ENCODE measurements at places on chromosomes 3 and 15.

DNA sequence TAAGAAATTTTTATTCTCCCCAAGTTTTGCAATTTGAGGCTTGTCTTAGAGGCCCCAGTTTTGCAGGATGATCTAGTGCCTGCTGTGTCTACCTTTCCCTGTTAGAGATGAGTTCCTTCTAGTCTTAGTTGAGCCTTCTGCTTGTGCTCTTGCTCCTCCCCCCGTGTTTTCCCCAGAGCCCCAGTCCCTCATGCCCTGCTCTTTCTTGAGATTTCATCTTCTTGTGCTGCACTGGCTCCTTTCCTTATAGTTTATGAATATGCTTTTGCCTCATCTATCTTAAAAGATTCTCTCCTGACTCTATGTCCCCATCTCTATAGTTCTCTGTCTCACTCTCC is 4.7 kb downstream of the GAP43 start:
- no peak for DNase-seq

DNA sequence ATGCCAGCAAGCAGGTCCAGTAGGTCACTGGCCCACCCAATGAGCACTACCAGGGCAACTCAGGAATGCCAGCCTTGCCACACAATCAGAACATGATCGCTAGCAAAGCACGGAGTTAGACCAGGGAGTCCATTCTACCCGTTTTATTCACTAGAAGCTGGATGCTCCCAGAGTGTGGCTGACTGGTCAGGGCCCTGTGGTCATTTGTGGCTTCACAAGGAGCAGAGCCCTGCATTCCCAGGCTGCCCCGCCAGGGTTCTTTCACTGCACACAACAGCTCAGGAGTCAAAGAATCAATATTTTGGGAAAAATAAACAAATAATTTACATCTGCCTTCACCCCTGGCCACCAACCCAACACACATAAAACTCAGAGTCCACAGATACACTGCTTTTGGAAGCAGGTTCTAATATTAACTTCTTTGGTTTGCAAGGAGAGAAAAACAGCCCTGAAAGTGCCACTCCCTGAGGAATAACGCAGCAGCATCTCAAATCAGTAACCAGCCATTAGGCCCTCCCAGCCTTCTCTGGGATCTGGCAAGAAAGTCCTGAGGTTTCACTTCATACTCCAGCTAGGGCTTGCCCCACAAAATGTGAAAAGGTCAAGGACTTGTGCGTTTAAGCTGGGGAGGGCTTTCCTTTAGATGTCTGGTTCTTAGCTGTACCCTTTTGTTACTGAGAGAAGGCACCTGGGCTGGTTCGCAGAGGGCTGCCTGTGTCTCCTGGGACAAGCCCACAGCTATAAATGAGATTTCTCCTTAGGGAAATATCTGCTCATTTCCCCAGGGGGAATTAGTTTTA is 16.0 kb downstream of the SIAH2 start:
- no peak for DNase-seq

- no peak for DNase-seq
Observed at GRCh38 chr3:160921020-160921635, 165.1 kb downstream of the PPM1L start.

- no peak for DNase-seq
Observed at GRCh38 chr3:28050885-28051284, 190.5 kb upstream of the CMC1 start.

DNA sequence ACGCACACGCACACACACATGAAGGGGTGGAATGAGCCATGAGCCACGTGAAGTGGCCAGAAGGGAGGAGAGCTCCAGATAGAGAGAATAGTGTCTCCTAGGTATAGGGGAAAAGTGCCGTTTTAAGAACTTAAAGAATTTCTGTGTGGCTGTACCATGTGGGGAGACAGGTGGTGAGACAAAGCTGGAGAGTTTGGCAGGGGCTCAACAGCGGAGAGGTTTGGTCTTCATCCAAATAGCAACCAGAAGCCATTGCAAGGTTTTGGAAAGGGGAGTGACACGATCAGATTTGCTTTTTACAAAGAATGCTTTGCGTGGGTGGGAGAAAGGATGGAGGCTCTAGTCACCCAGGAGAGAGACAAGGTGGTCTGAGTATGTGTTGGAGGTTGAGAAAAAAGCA is 146.0 kb downstream of the IL20RB start:
- DNase-seq, result no peak

DNA sequence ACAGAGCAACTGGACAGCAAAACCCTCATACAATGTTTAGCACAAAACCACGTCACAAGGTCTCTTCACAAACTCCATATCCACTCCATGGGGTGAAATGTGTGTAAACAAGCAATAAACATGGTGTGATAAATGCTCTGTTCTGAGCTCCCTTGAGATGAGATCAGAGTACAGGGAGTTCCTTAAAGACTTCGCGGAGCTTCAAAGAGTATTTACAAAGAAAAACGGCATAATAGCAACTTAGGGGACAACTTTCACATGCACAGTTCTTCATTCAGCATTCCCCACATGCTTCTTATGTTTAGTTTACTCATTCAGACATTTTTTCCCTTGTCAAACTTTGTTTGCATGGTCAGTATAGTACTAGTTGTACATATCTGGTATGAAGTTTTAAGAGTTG is 52.5 kb upstream of the SUCLG2 start:
- no peak for DNase-seq

DNA sequence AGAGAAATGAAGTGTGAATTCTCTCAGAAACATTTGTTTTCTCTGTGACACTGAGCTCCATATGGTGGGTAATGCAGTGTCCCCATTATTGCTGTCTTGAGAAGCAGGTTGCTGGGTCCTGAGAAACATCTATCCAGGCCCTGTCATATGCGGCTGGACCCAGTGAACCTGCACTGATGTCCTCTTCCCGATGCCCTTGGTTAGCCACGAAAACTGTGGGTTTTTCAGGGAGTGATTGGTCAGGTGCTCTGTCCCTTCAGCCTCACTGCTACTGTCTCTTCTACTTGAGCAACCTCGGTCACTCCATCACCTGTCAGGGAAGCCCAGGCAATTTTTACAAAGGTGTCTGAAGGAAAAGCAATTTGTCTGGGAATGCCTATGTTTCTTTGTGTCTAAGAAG is 77.0 kb downstream of the SLC7A14 start:
- DNase-seq, result no peak

GRCh38 chr3:73502609-73503583 is 121.8 kb downstream of the PDZRN3 start:
- no peak for DNase-seq

DNA sequence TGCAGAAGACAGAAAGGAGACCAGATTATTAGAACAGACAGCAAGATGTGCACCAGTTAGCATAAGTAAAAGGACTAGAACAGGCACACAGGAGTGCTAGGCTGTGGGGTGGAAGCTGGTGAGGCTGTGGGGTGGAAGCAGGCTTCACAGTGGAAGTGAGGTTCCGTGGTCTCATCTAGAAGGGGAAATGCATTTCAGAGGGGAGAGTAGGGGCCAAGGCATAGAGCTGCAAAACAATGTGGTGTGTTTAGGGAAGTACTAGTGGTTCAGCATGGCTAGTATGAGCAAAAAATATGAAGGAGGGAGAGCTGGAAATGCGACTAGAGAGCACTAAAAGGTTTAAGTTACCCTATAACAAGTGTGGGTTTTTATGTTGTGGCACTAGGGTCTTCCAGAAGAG is 6.5 kb downstream of the POPDC2 start:
- DNase-seq, result no peak

- no peak for DNase-seq
Observed at GRCh38 chr3:195246581-195246995, 24.4 kb downstream of the XXYLT1 start.

- no peak for DNase-seq
Observed at GRCh38 chr3:86046436-86047136, 944.4 kb downstream of the VGLL3 start.

DNA sequence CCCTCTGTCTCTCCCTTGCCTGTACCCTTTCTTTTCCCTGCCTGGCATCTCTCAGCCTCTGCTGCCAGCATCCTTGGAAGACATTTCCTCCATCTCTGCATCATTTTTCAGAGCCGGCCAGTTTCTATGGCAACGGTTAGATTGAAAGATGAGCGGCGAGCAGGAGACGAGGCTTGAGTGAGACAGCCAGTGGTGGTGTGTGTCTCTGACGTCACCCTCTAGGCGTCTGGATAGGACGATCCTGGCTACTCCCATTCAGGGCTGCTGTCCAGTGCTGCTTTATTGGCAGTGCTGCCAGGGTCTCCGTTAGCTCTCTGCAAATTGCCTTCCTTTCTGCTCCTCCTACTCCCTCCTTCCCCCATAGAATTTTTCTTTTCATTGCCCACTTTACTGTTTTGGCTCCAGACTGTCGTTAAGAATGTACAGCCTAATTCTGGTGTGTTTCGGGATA is 57.9 kb downstream of the TRAK1 start:
- DNase-seq, result no peak

DNA sequence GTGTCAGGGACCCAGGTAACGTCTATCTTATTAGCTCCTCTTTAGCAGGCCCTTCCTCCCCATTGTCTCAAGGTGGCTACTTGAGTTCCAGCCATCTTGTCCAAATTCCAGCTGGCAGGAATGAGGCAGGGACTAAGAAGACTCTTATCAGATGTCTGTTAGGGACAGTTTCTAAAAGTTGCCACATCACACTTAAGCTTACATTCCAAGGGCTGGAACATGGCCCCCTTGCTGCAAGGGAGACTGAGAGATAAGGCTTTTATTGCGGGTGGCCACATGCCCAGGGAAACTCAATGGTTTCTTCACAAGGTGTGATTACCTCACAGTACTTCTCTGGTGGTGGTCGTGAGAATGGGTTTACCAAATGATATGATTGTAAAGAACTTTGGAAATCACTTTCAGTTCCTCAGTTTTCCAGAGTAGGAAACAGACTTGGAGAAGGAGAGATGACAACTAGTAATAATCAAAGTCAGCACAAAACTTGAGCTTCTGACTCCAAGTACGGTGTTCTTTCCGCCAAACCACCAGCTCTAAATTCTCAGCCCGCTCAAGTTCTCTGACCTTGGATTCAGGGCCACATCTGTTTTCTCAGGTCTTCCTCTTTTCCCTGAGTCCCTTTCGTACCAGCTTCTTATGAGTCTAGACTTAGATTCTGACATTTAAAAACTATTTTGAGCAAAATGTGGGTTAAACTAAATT is 14.2 kb downstream of the PDIA5 start:
- no peak for DNase-seq

- DNase-seq, result no peak
Observed at GRCh38 chr3:187792521-187792920, 47.3 kb upstream of the BCL6 start.

GRCh38 chr3:43970351-43970750 is 271.3 kb upstream of the TOPAZ1 start:
- DNase-seq, result no peak

DNA sequence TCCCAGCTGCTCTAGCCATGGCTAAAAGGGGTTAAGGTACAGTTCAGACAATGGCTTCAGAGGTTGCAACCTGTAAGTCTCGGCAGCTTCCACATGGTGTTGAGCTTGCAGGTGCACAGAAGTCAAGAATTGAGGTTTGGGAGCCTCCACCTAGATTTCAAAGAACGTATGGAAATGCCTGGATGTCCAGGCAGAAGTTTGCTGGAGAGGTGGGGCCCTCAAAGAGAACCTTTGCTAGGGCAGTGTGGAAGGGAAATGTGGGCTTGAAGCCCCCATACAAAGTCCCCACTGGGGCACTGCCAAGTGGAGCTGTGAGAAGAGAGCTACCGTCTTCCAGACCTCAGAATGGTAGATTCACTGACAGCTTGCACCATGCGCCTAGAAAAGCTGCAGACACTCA is 73.7 kb downstream of the STT3B start:
- DNase-seq, result no peak

- DNase-seq, result no peak
Observed at GRCh38 chr3:171591070-171591469, 130.9 kb upstream of the TNIK start.

DNA sequence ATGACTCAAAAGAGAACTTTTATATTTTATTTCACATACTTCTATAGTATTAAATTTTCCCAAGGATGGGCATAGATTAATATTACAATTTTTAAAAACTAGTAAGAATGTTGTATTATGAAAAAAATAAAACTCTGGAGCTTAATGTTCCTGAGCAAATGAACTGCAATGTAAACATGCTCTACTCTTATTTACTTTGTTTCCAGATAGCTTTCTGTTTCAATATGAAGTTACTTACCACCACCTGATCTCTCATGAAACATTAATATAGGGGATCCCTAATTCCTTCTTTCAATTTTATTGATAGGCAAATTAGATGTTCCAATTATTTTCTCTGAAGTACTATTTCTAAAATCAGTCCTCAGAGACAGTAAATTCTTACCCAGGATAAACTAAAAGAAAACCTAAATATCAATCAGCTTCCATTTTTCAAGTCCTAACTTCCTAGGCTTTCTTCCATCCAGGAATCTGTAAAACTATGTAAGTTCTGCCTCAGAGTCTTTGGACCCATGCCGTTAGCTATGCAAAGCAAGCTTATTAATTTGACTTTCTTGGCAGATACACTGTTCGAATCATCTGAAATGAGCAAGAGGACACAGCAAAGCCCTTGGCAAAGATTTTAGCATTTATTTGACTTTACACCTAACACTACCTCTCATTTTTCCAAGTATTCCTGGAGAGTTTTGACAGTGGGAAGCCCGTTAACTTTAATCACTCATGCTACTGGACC is 93.2 kb downstream of the PLCH1 start:
- DNase-seq, result no peak

DNA sequence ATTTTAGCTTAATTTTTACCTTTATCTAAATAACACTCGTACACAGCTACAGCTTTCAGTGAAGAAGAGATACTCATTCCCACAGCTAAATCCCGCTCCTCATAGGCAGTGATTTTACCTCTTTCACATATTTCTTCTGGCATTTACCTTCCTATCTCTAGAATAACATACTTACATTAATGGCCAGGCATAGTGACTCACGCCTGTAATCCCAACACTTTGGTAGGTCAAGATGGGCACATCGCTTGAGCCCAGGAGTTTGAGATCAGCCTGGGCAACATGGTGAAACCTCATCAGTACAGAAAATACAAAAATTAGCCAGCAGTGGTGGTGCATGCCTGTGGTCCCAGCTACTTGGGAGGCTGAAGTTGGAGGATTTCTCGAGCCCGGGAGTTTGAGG is 80.2 kb downstream of the PPARG start:
- DNase-seq, result no peak

- DNase-seq, result no peak
Observed at GRCh38 chr3:188230962-188231361, 77.0 kb downstream of the LPP start.

GRCh38 chr3:1251282-1252060 is 158.6 kb downstream of the CNTN6 start:
- no peak for DNase-seq
